ENCODE measurements at places on chromosomes 16 and 17. TPM values are rescaled to one million over a fixed set of nuclear protein-coding genes. Genes with fewer than 3 reads are reported as not detected.

DNA sequence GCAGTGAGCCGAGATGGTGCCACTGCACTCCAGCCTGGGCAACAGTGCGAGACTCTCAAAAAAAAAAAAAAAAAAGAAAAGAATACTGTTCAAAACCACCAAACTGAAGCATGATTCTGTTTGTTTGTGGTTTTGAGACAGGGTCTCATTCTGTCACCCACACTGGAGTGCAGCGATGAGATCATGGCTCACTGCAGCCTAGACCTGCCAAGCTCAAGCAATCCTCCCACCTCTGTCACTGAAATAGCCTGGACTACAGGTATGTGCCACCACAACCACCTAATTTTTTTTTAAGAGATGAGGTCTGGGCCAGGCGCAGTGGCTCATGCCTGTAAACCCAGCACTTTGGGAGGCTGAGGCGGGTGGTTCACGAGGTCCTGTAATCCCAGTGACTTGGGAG is 4.3 kb downstream of the SUMO2 start:
- DNase-seq, result peak; percentile 21
- peak overlapping the region; percentile 20 for H3K27ac ChIP-seq
- no peak overlapping the region for H3K4me3 ChIP-seq
- no peaks in the 10 kb centered on the region for H3K27me3 ChIP-seq
- peaks cover 50% of the 10 kb centered on the region for H3K36me3 ChIP-seq

DNA sequence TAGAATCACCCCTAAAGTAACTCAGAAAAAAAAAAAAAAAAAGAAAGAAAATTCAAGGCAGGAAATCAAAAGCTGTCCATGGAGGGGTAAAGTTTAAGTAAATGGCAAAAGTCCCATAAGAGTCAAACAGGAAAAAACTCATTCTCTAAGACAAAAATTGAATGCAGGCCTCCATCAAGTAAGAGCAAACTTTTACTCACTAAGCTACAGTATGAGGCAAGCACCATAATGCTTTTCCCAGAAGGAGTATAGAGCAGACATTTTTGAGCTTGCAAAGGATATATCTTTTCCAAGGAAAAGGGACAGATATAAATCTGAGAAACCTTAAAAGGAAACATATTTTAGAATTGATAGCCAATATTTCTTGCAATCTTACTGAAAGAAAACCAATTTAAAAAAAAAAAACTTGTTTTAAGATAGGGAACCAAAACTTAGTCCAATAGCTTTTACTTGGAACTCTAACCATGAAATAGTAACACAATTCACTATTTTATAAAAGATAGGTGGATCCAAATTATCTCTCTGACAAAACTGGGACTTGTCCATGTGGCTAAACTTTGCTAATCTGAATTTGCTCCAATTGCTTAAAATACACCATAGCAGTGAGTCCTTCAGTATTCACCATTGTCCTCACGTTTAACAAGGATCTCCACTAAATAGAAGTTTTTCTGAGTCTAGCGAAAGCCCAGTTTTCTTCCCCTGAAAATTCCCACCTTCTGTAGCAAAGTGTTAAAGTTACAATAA is 99.8 kb downstream of the CDH11 start:
- no peak overlapping the region for H3K4me3 ChIP-seq
- no peaks in the 10 kb centered on the region for H3K4me1 ChIP-seq
- H3K27me3 ChIP-seq, result no peaks in the 10 kb centered on the region
- DNase-seq, result no peak
- H3K27ac ChIP-seq, result no peak overlapping the region

GRCh38 chr17:28828294-28829040 is 14.1 kb downstream of the FAM222B start:
- no peaks in the 10 kb centered on the region for H3K27me3 ChIP-seq
- no peak for DNase-seq
- H3K4me3 ChIP-seq, result no peak overlapping the region
- H3K27ac ChIP-seq, result no peak overlapping the region
- peaks cover 9% of the 10 kb centered on the region for H3K4me1 ChIP-seq
- peaks cover 13% of the 10 kb centered on the region for H3K36me3 ChIP-seq

DNA sequence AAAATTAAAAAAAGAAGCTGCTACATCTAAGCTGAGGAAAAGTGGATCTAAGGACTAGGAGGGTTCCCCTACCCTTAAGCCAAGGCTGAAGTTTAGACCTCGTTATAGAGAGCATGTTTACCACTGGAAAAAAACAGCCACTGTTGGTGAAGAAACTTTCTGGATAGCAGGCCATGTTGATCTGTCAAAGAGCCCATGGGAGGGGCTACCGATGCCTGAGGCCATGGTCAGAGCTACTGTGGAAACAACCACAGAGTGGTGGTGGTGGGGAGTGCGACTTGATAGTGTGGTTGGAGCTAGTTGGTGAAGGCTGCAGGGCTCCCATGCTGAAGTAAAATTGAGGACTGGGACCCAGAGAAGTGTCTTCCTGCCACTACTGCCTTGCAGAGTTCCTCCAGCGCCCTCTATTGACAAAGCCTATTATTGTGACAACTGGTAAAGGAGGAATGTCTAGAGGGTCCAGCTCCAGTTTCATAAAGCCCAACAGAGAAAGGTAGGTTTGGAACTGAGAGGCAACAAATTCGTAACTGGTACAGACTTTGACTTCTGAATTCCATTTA is 12.7 kb upstream of the FAM20A start:
- no peak overlapping the region for H3K4me3 ChIP-seq
- peaks cover 14% of the 10 kb centered on the region for H3K27me3 ChIP-seq
- H3K36me3 ChIP-seq, result no peaks in the 10 kb centered on the region
- DNase-seq, result peak; percentile 48
- no peaks in the 10 kb centered on the region for H3K4me1 ChIP-seq

DNA sequence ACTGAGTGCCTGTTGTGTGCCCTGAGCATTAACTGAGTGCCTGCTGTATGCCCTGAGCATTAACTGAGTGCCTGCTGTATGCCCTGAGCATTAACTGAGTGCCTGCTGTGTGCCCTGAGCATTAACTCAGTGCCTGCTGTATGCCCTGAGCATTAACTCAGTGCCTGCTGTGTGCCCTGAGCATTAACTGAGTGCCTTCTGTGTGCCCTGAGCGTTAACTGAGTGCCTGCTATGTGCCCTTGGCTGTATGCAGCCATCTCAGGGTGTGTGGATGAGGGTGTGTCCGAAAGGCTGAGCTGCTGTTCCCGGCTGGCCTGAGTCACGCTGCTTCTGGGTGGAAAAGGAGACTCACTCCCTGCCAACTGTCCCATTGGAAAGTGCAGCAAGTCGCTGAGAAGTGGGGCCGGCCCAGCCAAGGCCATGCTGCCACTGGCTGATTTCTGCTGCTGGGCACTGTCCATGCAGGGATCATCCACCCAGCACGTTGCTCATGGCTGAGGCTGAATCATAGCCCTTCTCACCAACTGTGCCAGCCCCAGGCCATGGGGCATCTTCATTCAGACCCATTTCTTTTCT is 113.8 kb downstream of the OR1D5 start:
- no peaks in the 10 kb centered on the region for H3K27me3 ChIP-seq
- H3K36me3 ChIP-seq, result no peaks in the 10 kb centered on the region
- no peak overlapping the region for H3K4me3 ChIP-seq
- DNase-seq, result no peak
- H3K4me1 ChIP-seq, result peaks cover 9% of the 10 kb centered on the region

- peak overlapping the region; percentile 95 for H3K27ac ChIP-seq
- peak overlapping the region; percentile 87 for H3K4me3 ChIP-seq
These were observed 579 bp upstream of the CYBA start for GRCh38 chr16:88651276-88651988.

GRCh38 chr17:75468779-75469373 is 12.4 kb downstream of the TMEM94 start:
- no peak overlapping the region for H3K27ac ChIP-seq
- DNase-seq, result no peak
- peaks cover 4% of the 10 kb centered on the region for H3K36me3 ChIP-seq
- H3K4me3 ChIP-seq, result no peak overlapping the region

- H3K4me3 ChIP-seq, result peak overlapping the region; percentile 27
- peaks cover 59% of the 10 kb centered on the region for H3K4me1 ChIP-seq
- DNase-seq, result peak; percentile 90
- H3K27me3 ChIP-seq, result no peaks in the 10 kb centered on the region
- H3K36me3 ChIP-seq, result peaks cover 3% of the 10 kb centered on the region
These were observed 33.7 kb upstream of the KDM8 start for GRCh38 chr16:27169511-27170071.

Gene RCVRN
- not detected for total RNA-seq

Gene BRD7
- total RNA-seq, result 93.4 TPM
